ENCODE measurements at places on chromosomes 7 and 10. TPM values are rescaled to one million over a fixed set of nuclear protein-coding genes. Genes with fewer than 3 reads are reported as not detected.

- peak; percentile 93 for ATAC-seq
These were observed 153.4 kb upstream of the GDF10 start for GRCh38 chr10:47146572-47146971.

DNA sequence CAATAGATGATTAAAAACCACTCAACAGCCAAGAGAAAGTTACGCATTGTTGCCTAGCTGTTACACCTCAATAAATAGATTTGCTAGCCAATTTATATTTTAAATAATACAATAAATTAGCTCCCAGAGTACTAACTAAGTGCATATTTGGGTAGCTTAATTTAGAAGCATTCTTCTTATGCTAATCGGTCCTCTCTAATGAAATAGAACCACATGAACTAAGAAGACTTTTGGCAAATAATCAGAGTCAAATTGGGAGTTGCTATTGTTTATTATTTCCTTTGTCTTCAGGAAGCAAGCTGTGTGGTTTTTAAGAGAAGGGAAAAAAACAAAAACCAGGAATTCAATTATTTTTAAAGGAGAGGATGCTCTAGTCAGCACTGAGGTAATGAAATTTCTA, 49.0 kb upstream of the TRIL start:
- no peak for ATAC-seq

PTPRN2 gene
- total RNA-seq, result 0.44 TPM

PLA2G12B gene
- total RNA-seq, result not detected

- no peak for ATAC-seq
These were observed 19.8 kb downstream of the IGF2BP3 start for GRCh38 chr7:23450518-23450917.

- ATAC-seq, result no peak
These were observed 231.3 kb upstream of the RHOBTB1 start for GRCh38 chr10:61175316-61175715.

UBN2 gene
- total RNA-seq, result 11.7 TPM

TMEM139 gene
- total RNA-seq, result 0.44 TPM

UCMA gene
- not detected for total RNA-seq

DNA sequence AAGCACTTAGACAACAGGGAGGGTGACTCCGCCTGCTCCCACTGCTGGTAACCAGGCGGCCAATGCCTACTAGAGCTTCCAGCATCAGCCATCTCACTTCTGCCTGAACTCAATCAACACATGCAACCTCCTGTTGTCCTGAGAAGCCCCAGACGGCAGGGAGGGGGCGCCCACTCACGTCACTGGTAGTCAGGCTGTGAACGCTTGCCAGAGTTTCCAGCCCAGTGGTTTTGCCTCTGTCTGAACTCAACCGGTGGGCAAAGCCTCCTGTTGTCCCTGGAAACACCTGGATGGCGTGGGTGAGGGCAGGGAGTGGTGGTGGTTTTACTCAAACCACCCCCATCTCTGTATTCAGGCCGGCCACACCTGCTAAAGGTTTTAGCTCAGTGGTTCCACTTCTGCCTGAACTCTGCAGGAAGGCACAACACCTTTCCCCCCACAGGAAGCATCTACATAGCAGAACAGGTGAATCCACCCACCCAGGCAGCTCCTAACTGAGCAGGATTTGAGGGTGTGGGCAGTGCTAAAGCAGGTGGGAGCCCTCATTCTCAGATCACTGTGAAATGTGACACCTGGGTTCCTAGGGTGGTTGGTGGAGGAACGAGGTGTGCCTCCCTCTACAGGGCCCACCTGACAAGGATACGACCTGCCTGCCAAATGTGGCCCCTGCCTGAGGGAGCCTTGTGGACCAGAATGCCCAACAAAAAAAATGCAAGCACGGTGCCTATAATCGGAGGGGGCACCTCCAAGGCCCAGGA, 563.0 kb upstream of the SEMA3D start:
- no peak for ATAC-seq

SEMA3C gene
- 9.5 TPM for total RNA-seq

DNA sequence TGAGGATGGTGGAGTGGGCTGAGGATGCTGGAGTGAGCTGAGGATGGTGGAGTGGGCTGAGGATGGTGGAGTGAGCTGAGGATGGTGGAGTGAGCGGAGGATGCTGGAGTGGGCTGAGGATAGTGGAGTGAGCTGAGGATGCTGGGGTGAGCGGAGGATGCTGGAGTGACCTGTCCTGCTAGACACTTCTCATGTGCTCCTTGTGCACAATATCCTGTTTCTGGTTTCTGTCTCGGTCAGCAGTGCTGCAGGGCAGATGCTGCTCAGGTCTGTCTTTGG, 29.2 kb downstream of the ANXA8 start:
- no peak for ATAC-seq

- ATAC-seq, result no peak
These were observed 403.1 kb downstream of the ADRA2A start for GRCh38 chr10:111479966-111480365.

GRCh38 chr10:75111907-75112679, 637 bp downstream of the SAMD8 start:
- peak; percentile 39 for ATAC-seq

- no peak for ATAC-seq
These were observed 200.2 kb downstream of the ZNF438 start for GRCh38 chr10:30831426-30831825.

- ATAC-seq, result peak; percentile 92
These were observed at the start of gene HSPA12A for GRCh38 chr10:116742367-116743265. Gene HSPA12A, minus strand, starts transcription at chr10:116742566. Its CDS starts 97 bp downstream, at chr10:116742469.

DNA sequence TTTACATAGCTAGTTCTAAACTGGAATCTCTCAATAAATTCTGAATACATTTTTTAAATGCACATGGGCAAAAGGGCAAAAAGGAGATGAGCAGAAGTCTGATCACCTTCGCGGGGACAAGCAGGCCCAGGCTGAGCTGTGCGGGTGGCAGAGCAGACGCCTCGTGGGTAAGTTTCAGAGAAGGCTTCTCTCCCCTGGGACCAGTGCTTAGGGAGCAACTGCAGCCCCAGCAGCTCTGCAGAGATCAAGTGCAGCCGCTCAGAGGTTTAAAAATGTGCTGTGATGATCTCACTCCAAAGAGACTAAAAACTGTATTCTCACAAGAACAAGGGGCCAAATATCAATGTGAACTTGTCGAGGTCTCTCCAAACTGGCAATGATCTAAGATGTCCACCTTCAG, 264.3 kb upstream of the RNF32 start:
- no peak for ATAC-seq

DNA sequence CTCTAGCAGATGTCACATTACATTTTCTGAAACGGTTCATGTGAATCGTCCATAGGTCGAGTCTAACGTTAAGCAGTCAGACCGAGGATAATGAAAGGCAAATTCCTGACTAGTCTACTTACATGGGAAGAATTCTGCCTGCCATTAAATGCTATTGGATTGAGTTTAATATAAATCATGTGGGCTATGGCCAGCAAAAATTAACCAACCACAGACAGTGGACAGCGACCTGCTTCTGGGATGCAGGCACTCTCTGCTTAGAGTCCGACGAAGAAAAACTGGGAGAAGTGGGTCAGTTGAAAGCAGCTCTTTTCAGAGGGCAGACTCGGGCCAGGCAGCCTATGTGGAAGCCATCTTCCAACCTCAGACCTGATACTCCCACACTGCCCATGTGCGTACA, 16.6 kb downstream of the PIP4K2A start:
- no peak for ATAC-seq

GRCh38 chr10:62992145-62992721, 140.9 kb upstream of the NRBF2 start:
- ATAC-seq, result peak; percentile 23

DNA sequence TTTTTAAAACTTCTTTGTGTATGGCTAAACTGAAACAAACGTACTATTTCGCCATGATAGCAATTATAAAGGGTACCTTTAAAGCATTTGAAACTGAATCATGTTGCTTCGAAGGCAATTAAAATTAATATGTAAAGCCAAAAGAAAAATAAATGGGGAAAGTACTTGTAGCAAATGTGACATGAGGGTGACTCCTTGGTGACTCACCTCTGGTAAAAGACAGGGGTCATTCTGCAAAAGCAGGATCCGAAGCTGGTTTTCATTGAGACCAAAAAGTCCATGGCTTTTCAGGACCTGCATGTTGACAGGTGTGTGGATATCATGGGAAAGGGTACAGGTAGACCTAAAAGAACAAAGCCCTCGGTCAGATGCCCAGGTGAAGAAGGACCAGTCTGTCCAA, 1.5 kb downstream of the ZC3HAV1L start:
- ATAC-seq, result no peak

DNA sequence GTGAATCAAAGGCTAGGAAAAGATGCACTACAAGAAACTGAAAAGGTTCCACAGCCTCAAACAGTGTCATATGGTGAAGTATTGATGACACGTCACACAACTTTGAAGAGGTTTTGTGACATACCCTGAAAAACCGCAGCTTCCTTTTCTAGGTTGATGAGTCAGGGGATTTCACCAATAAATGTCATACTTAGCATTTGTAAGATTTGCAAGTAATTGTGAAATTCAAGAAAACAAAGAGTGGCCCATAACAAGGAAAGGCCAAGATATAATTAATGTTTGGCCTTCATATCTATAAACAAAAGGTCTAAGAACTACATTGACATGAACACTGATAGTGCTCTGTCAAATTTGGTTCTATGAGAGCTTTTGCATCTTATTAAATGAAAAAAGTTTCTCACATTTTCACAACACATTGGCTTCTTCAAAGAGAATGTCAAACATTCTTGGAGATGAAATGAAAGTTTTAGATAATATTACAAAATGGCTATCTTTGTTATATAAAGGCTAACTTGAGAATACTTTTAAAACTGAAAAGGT, 62.0 kb upstream of the NAMPT start:
- ATAC-seq, result peak; percentile 92

- no peak for ATAC-seq
These were observed 30.8 kb upstream of the TAS2R16 start for GRCh38 chr7:123026251-123026650.

CDC14C gene
- total RNA-seq, result not detected

- no peak for ATAC-seq
These were observed 244.6 kb upstream of the GRB10 start for GRCh38 chr7:51027106-51027934.

- ATAC-seq, result peak; percentile 48
These were observed 136.0 kb downstream of the KIF20B start for GRCh38 chr10:89837165-89838043.

GRCh38 chr10:22599048-22599561, 115.3 kb downstream of the PIP4K2A start:
- peak; percentile 35 for ATAC-seq

SPDYE8 gene
- total RNA-seq, result not detected

MAPK8 gene
- total RNA-seq, result 27.2 TPM

DNA sequence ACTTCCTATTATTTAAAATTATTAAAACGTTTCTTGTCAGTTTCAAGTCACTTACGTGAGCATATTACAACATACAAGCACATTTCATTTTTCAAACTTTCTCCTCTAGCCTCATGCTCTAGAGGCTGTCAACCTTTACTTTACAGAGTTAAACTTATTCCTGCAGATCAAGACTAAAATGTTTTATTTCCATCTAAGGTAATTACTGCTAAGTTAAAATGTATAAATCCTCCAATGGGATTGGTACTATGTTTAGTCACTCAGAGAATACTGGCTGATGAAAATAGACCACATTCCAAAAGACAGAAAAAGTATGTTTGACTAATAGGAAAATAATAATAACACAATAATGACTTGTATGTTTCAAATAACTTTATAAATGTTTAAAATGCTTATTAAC, 8.4 kb upstream of the TRDMT1 start:
- no peak for ATAC-seq

GRCh38 chr10:23481363-23481961, 42.6 kb downstream of the OTUD1 start:
- peak; percentile 48 for ATAC-seq

PAPOLB gene
- total RNA-seq, result not detected

SNX13 gene
- 32.1 TPM for total RNA-seq

GRCh38 chr10:92593619-92594588, 974 bp downstream of the KIF11 start:
- no peak for ATAC-seq

GRCh38 chr7:2880874-2881533, 36.9 kb upstream of the GNA12 start:
- no peak for ATAC-seq

GRCh38 chr7:113078331-113078730, 8.3 kb downstream of the GPR85 start:
- ATAC-seq, result no peak

WDR86 gene
- total RNA-seq, result 0.48 TPM

ADO gene
- 10.0 TPM for total RNA-seq

CALML5 gene
- 16.6 TPM for total RNA-seq

DNA sequence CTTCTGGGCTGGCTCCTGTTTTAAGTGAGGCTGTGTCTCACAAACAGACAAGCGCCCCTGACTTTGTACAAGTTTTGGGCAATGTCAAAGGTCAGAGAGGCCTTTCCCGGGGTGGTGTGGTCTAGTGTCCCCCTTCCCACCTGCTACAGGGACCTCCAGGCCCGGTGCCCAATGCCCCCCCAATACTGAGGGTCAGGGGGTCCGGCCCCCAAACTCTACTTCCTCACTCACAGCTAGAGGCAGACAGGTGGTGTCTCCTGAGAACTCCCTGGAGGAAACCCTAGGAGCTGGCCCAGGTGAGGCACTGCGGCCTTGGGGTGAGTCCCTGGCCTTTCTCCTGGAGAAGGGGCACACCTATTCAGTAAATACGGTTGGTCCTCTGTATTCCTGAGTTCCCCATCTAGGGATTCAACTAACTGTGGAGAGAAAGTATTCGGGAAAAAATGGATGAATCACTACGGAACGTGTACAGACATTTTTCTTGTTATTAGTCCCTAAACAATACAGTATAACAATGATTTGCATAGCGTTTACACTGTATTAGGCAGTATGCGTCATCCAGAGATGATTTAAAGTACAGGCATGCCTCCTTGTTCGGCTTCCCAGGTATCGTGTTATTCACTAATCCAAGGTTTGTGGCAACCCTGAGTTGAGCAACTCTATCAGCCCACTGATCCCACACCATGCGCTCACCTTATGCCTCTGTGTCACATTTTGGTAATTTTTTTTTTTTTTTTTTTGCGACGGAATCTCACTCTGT, 308.1 kb downstream of the WDR37 start:
- ATAC-seq, result peak; percentile 95

- ATAC-seq, result no peak
These were observed 8.3 kb upstream of the RHOBTB1 start for GRCh38 chr10:60952067-60952845.

HNRNPA2B1 gene
- total RNA-seq, result 231 TPM

DNA sequence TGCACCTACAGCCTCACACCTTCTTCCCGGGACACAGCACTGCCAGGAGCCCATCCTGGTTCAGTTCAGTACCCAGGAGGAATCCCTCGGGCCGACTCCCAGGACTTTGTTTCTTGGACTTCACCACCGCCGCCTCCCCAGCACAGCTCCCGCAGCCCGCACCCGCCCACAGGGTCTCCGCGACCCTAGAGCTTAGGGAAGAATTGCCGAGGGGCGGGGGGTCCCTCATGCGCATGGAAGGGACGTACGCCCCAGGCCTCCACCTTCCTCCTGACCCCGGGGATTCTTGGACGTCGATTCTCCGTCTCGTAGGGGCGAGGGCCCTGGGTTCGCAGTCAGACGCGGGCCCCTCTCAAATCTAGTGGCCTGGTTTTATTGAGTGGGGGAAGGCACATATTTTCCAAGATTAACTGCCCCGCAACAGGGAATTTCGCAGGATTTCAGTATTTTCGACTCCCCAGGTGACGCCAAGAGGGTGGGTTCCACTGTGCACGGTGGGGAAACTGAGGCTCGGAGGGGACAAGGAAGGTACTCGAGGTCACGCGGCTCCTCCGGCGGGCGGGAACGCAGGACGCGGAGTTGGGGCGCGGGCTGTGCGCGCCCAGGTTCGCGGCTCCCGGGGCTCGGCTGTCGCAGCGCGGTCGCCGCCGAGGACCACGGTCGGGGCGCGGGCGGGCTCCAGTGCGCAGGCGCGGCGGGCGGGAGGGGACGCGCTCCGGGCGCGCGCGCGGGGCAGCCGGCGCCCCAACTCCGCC, at the start of gene ADCY1:
ADCY1 (plus strand) TSS at position 708 of the 755 bp plus-strand sequence. CDS start 176 bp downstream, outside the sequence.
- ATAC-seq, result no peak
